Adipocyte (in vitro differentiated cells): ENCODE measurements at places on chromosomes 2 and 18.

- peak; percentile 87 for DNase-seq
These were observed at the start of gene ADCY3 for GRCh38 chr2:24920098-24920808. Gene ADCY3, minus strand, starts transcription at chr2:24920237. Its CDS starts 1,250 bp downstream, at chr2:24918987.

- DNase-seq = no peak
These were observed 12.1 kb downstream of the CFLAR start for GRCh38 chr2:201128033-201128432.

GRCh38 chr2:216698895-216699294 lies 3.5 kb upstream of the IGFBP5 start:
- DNase-seq = peak; percentile 89

- DNase-seq = peak; percentile 27
These were observed 287.2 kb upstream of the FN1 start for GRCh38 chr2:215722986-215723630.

DNA sequence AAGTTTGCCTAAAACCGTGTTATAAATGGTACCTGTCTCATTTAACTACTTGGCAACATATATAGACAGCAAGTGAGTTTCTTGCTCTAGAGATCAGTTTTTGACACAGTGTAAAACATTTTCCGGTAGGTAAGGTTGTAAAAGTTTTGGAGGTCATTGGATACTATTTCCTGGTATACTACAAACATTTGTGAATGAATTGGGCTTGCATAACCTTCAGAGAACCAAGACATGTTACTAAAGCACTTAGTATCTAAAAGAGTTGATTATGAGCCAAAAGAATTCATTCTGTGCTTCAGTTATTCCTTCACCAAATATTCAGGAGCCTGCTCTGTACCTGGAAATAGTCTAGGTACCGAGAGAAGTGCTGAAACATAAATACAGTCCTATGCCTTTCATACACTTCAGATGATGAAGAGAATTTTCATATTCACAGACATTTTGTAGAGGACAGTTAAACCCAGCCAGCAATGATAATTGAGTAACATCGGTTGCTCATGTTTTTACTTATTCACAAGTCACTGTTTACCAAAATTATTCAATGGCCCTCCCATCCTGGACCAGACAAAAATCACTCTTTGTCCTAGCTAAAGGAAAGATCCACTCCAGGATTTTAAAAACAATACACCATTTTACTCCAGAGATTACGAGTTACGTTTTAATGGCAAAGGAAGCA lies 319.4 kb upstream of the RBMS1 start:
- no peak for DNase-seq

DNA sequence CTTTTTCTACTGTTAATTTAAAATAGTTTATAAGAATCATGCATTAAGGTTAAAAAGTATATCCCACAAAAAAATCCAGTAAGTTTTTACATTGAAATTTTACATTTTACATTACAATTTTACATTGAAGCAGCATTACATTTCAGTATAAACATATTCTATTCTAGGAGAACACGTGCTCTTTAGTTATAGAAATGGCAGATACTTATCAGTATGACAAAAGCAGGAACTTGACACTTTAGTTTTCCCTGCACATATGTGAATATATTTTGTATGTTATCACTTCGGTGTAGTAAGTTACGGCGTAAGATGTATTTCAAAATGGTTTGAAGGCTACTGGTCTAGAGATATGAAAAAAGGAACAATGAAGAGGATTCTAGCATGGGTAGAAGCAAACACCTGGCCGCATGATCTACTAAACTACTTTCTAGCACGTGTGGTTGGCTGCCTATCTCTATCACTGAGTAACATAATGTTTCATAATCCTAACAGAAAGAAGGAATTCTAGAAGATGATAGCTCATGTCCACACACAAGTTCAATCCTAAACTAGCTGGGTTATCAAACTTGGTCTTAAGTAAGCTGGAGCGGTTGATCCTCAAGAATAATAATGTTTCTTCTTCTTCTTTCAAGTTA lies 5.4 kb downstream of the IMMT start:
- DNase-seq = no peak

GRCh38 chr2:14743861-14744260 lies 111.3 kb downstream of the LRATD1 start:
- no peak for DNase-seq

DNA sequence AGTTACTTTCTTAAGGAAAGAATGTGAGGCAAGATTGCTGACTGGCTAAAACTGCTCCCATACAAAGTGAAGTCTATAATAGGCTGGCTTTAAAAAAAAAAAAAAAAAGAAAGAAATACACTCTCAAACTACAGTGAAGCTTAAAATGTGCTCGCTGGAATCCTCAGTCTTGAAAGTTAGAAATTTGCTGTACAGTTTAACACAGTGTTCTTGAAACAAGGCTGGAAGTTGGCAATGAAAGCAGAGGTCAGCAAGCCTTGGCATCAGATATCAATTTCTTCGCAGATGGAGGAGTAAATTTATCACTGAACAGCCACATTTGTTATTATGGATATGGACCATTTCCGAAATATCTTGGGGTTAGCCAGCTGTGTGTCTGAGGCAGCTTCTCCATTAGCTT lies 392.9 kb downstream of the ZNF516 start:
- DNase-seq = no peak

- no peak for DNase-seq
These were observed 6.8 kb upstream of the GREB1 start for GRCh38 chr2:11527001-11527400.

GRCh38 chr2:160005908-160006307 lies 56.5 kb downstream of the PLA2R1 start:
- no peak for DNase-seq
